ENCODE measurements at places on chromosomes 6 and 20.

DNA sequence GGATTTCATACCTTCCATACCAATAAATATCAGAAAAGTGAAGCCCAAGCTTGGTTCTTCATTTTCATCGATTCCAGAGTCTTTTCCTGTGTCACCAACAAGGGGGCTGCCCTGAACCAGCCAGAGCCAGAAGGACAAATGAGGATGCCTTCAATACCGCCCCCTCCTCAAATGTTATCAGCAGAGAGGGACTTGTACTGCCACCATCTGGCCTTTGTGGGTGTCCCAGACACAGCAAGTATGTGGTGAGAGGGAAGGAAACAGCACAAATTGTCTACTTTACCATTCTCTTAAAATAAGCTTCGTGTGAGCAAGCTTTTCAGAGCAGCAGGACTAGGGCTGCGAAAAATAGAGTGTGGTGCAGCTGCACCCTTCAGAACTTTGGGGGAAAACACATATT lies 165.3 kb downstream of the SOBP start:
- no peak for DNase-seq

DNA sequence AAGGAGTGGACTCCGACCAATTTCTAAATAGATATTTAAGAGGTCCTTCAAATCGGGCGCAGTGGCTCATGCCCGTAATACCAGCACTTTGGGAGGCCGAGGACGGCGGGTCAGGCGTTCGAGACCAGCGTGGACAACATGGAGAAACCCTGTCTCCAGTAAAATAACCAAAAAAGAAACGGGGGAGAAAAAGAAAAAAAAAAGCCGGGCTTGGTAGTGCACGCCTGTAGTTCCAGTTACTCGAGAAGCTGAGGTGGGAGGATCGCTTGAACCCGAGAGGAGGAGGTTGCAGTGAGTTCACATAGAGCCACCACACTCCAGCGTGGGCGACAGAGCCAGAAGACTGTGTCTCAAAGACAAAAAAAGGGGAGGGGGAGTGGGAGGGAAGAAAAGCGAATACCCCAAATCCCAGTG lies 53.3 kb upstream of the HFE start:
- no peak for DNase-seq

GRCh38 chr6:117169781-117170281 lies 95.5 kb upstream of the VGLL2 start:
- DNase-seq: no peak

- DNase-seq: no peak
These were observed 421.8 kb upstream of the SOX4 start for GRCh38 chr6:21171801-21172200.

DNA sequence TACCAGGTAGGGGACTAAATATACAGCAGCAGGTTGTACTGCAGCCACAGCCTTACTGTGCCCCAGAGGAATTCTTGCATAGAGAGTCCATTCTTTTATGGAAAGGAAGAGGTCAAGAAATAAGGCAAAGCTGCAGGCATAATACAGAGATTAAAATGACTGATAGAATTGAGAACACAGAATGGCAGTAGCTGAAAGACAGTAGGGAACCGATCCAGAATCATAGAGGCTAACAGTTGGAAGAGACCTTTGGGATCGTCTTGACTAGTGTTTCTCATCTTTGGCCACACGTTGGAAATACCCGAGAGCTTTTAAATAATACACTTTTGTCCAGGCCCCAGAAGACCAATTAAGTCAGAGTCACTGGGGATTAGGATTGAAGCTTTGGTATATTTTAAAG lies 492.6 kb upstream of the SOX4 start:
- no peak for DNase-seq

DNA sequence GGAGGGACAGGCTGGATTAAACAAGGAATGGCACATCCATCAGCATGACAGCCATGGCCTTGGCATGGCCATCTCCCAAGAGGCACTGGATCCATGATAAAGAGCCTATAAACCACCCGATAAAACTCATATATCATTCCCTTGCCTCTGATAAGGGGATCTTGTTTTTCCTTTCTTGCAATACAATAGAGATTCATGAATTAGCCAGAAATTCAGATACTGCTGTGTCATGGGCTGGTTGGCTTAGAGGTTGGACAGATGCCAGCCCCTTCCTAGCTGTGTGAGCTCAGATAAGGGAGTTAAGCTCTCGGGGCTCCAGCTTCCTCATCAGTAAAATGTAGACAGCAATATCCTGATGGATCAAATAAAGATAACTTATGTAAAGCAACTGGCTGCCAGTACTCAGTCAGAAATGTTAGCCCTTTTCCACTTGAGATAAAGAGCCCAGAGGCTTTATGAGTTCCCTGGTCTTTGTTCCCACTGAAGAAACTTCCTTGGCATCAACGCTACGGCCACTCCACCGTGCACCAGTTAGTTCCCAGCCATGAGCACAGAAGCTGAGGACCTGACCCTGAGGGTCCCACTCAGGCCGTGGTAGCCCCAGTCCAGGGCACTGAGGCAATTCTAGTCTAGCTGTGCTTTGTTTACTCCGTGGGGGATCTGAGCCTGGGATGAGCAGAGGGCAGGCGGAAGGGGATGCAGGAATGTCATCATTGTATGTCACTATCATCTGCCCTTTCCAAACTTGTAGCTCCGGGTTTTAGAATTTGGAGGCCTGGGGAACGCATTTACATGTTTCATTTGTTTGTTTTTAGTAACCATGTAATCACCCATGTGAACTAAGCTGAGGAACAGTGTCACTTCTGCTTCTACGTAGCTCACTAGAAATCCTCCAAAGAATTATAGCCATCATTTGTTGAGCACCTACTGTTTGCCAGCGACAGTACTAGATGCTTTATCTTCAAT lies 67.2 kb upstream of the TBC1D7 start:
- peak; percentile 38 for DNase-seq

DNA sequence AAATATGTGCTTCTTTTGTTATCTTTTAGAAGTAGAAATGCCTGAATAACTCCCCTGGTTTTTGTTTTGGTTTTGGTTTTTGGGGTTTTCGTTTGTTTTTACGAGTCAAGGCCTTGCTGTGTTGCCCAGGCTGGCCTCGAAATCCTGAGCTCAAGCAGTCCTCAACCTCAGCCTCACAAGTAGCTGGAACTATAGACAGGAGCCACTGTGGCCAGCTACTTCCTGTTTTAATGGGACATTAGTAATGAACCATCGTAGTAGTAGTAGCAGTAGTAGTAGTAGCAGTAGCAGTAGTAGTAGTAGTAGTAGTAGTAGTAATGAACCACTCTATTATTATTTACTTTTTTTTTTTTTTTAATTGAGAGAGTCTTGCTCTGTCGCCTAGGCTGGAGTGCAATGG lies 66.0 kb downstream of the UBR2 start:
- no peak for DNase-seq

DNA sequence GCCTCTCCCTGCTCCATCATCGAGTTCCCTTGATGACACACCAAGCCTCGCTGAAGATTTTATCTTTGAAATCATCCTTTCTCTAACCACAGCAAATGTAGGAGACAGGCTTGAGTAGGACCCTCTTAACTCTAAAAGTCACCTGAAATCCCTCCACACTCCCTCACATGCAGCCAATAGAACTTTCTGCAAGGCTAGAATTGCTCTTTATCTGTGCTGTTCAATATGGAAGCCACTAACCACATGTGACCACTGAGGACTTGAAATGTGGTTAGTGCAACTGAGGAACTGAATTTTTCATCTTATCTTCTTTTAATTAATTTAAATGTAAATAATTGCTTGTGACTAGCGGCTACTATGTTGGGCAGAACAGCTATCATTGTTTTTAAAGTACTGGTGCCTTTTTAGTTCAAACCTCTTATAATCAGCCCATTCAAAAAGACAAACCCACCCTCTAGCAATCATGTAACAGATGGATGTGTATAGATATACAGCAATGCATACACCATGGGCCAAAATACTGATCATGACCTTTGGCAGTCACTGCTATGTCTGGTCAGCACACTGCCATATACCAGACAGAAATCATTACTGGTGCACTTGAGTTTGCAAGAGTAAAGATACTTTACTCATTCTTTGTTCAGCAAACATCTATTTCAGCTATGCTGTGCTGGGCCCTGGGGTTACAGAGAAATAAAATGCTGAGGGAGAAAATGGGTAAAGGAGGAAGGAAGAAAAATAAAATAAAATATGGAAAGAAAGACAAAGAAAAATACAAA lies 50.0 kb downstream of the GFOD1 start:
- DNase-seq: no peak

DNA sequence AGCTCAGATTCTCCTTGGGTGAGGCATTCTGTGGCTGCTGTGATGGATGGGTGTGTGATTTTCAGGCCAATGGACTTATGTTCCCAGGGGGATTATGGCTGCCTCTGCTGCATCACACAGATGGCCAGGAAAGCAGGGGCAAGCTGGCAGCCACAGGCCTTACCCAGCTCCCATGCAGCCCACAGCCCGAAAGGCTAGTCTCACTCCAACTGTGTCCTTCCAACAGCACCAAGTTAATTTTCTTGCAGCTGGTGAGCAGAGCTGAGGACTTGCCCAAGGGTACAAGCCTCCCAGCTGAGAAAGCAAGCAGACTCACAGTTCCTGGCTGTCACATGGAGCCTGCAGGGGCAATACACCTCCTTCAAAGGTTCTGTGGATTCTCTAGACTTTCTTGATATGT lies 155.2 kb upstream of the KHDRBS2 start:
- no peak for DNase-seq

DNA sequence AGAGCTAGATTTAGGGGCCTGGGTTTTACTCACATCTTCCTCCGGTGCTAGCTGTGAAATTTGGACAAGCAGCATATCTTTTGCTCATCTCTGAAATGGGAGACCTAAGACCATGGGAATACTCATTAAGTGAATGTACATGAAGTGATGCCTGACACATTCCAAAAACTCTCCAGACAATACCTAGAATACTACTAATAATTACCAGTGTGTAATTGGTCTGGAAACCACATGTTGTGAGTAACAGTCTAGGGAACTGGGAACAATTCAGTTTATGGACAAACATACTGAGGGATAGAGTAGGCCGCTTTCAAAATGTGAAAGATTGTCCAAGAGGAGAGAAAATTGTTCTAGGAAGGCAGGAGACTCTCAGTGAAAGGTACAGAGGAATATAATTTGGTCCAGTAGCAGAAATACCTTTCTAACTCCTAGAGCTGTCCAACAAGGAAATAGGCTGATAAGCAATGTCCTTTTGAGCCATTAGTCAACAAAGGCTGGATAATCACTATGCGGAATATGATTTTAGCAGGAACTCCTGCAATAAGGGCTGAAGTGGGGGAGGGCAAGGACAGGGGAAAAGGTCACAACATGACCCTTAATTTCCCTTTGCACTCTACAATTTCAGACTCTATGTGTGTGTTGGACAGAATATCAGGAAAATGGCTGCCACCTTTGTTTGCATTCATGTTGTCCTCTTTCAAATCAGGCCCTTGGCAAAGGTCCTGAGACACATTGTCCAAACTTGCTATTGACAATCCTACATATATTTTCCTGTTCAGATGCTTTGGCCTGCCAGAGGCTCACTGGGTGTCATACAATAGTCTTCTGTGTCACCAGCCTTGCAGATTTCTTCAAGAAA lies 315.4 kb downstream of the PLCB1 start:
- no peak for DNase-seq

DNA sequence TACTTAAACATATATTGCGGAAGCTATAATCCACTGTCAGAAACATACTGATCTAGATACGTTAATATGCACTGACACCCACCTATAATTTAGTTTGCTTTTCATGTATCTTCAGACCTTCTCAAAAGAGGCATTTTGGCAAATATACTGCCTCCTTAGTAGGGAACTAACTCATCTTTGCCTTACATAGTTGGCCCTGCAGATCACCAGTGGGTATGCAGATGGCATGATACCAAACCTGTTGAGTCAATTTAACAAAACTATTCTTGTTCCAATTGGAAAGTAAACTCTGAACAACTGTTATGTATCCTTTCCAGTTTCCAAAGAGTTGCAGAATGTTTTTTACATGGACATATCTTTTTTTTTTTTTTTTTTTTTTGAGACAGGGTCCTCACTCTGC lies 35.6 kb upstream of the TBC1D20 start:
- no peak for DNase-seq

DNA sequence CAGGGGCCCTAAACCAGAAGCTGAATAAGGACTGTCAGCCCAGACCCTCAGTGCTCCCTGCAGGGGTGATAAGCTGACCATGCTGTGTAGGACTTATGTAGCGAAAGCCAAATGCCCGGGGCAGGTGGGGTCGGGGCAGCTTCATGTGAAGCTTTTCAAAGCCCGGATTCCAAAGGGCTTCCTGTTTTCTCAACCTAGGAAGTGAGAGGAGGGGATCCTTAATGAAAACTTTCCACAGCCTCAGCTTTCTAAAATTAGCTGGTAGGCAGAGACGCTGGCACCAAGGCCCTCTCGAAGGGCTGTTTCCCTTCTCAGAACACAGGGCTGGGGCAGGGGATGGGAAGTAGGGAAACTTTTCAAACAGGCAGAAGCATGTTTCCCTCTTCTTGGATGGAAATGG lies 148.9 kb downstream of the NFATC2 start:
- no peak for DNase-seq

GRCh38 chr6:18551228-18551627 lies 164.1 kb downstream of the RNF144B start:
- DNase-seq: no peak

DNA sequence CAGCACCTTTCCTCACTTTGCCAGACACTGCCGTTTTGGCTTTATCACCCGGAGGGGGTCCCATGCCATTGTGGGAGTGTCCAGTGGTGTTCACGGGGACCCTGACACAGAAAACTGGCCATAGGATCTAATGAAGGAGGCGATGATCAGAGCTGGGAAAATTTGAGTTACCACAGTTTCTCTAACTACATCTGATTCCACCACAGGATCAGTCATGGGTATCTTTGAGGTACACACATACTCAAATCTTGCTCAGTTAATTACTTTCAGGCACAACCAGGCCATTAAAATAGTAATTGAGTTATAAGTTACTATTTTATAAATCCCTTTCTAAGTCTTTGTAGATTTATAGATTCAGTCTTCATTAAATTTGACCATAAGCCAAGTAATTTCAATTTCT lies 215.1 kb downstream of the PRL start:
- DNase-seq: no peak

GRCh38 chr20:49006446-49006980 lies 39.6 kb upstream of the CSE1L start:
- DNase-seq: no peak

DNA sequence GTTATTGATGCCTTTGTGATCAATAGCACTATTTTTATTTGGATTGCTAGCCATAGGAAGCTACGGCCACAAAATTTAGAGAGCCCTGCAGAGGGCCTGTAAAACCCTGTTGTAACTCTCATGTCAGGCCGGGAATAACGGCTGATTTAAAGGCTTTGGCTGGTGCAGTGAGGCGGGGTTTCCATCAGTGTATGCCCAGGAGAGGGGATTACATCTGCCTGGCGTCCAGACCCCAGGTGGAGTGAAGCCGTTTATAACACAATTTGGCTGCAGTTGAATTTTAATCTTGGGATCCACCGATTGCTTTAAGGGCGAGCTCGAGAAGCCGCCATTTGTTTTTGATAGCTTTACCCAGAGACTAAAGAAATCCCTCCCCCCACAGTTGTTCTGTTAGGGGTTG lies 29.1 kb upstream of the APCDD1L start:
- no peak for DNase-seq

GRCh38 chr6:118748311-118749062 lies 97.1 kb upstream of the CEP85L start:
- peak; percentile 37 for DNase-seq

- DNase-seq: no peak
These were observed 6.2 kb downstream of the BPHL start for GRCh38 chr6:3124667-3125066.

- no peak for DNase-seq
These were observed 26.3 kb upstream of the RAB23 start for GRCh38 chr6:57248311-57248895.

Data from anterior cingulate cortex (tissue), 58 donors.